Activated CD4-positive, alpha-beta T cell treated with anti-CD3 and anti-CD28 coated beads for 24 hours (primary cell): ENCODE measurements at places on chromosomes 4 and X.

GRCh38 chr4:26985873-26986272 is 125.2 kb downstream of the STIM2 start:
- DNase-seq = no peak

DNA sequence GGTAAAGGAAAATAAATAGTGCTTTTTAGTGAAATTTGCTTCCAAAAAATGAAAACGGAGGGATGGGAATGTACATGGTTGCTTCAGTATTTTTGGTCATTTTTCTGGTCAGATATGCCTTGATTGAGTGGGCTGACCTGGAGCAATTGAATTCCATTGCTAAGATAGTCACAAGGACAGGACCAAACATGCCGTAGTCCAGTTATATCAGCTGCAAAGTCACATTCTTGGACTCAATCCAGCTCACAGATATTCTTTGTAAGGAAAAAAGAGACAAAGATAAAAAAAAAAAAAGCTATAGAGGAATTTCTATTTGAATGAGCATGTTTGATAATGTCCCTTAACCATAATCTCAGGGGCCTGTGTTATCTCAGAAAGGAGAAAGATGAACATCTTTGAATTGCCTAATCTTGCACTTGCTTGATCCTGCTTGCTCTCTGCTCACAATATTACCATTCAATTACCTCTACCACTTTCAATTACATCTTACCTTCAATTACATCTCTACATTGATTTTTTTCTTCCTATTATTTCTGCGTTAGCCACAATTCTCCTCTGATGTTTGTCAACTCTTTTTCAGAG is 75.4 kb upstream of the PACRGL start:
- no peak for DNase-seq

DNA sequence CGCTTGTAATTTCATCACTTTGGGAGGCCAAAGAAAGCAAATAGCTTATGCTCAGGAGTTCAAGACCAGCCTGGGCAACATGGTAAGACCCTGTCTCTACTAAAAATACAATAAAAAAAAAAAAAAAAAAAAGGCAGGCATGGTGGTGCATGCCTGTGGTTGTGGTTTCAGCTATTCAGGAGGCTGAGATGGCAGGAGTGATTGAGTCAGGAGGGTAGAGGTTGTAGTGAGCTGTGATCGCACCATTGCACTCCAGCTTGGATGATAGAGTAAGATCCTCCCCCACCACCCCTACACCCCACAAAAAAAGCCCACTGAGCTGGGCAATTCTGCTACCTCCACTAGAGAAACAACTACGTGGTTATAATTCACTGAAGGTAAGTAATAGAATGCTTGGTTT is 118.8 kb upstream of the PCDH18 start:
- no peak for DNase-seq

GRCh38 chrX:111337067-111337637 is 66.9 kb upstream of the CAPN6 start:
- no peak for DNase-seq

- no peak for DNase-seq
Measured at GRCh38 chr4:53863158-53863557, 201.2 kb downstream of the CHIC2 start.

DNA sequence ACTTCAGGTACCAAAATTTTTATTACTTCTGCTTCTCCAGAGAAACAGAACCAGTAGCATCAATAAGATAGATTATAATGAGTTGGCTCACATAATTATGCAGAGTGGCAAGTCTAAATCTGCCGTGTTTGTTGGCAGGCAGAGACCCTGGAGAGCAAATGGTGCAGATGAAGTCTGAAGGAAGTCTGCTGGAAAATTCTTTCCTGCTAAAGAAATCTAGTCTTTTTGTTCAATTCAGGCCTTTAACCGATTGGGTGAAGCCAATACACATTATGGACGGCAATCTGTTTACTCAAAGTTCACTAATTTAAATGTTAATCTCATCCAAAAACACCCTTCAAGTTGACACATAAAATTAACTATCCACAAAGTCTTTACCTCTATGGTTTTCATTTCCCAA is 156.0 kb downstream of the TBX22 start:
- DNase-seq = no peak

DNA sequence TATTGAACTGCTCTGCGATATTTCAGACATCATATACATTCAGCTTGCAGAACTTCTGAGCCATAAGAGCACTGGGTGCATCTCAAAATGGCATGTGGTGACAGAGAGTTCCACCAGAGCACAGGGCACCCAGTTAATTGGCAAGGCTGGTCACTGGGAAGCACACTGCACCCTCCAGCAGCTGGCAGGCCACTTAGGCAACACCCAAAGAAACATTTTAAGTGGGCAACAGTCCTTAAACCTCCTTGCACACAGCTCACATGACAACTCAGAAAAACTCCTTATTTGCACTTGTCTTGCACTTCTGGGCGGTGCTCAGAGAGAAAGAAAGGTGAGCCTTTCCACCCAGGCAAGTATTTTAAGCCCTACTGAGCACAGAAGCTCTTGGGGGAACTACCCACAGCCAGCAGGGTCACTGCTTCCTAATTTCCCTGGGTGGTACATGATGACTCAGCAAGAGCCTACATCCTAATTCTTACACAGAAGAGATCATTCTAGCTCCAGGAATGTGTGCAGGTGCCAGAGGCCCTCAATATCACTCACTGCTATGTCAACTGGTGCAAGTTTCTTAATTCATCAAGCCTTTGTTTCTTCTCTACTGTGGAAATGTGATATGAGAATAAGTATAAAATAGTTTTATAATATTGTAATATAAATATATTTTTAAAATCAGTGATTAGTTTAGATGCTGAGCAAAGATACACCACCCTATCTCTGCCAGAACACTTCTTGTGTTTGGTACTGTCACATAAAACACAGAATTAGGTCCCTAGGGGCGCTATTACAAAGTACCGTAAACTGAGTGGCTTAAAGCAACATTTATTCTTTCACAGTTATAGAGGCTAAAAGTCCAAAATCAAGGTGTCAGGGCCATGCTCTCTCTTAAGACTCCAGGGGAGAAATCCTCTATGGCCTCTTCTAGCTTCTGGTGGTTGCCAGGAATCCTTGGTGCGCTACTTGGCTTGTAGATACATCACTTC is 155.1 kb upstream of the PPARGC1A start:
- no peak for DNase-seq

GRCh38 chr4:145061318-145061920 is 36.6 kb downstream of the ANAPC10 start:
- DNase-seq = no peak

DNA sequence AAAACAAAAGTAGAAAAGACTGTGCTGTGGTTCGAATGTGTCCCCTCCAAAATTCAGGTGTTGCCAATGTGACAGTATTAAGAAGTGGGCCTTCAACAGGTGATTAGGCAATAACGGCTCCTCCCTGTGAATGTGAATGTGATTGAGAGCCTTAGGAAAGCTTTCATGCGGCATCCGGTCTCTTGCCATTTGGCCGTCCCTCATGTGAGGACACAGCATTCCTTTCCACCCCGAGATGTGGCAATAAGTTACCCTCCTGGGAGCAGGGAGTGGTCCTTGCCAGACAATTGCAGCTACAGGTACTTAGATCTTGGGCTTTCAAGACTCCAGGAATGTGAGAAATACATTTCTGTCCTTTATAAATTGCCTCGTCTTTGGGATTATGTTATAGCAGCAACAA is 129.3 kb downstream of the CPEB2 start:
- DNase-seq = no peak

DNA sequence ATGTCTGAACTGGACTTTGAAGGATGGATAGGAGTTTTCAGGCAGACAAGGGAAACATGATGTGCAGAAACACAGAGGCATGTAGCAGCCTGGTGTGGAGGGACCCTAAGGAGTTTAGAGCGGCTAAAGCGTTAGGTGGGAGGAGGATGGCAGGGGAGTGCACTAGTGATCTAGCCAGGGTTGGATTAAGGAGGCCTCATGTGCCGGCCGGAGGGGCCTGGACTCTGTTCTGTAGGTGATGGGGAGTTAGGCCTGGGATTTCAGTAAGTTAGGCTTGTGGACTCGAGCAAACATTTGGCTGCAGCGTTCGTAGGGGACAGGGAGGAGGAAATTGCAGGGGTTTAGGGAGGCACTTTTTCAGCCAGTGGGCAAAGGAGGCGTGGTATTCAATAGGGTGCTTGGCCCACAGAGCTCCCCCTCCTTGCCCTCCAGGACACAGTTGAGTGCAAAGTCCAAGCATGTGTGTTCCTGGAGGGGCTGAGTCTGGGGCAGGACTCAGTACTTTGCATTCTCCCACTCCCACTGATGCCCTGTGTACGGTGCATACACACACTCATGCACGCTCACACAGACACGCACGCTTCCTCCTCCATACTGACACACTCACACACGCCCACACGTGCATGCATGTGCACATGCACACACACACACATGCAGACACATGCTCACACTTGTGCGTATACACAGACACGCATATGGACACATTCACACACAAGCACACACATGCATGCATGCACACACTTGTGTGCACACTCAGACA is 18.6 kb downstream of the PSAPL1 start:
- DNase-seq = no peak

- DNase-seq = no peak
Measured at GRCh38 chr4:54556587-54556986, 101.2 kb upstream of the KIT start.

DNA sequence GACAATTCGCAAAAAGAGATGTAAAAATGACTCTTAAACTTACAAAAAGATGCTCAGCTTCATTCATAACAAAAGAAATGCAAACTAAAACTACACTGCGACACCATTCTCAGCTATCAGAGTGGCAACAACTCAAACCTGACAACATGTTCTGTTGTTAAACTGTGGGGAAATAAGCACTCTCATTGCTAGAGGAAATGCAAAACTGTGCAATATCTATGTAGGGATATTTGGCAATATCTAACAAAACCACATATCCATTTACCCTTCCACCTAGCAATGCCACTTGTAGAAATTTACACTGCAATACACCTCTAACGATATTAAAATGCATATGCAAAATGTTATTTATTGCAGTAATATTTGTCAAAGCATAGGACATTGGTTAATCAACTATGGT is 78.3 kb upstream of the EGFL6 start:
- no peak for DNase-seq

GRCh38 chrX:8043121-8043520 is 115.9 kb upstream of the PNPLA4 start:
- no peak for DNase-seq

DNA sequence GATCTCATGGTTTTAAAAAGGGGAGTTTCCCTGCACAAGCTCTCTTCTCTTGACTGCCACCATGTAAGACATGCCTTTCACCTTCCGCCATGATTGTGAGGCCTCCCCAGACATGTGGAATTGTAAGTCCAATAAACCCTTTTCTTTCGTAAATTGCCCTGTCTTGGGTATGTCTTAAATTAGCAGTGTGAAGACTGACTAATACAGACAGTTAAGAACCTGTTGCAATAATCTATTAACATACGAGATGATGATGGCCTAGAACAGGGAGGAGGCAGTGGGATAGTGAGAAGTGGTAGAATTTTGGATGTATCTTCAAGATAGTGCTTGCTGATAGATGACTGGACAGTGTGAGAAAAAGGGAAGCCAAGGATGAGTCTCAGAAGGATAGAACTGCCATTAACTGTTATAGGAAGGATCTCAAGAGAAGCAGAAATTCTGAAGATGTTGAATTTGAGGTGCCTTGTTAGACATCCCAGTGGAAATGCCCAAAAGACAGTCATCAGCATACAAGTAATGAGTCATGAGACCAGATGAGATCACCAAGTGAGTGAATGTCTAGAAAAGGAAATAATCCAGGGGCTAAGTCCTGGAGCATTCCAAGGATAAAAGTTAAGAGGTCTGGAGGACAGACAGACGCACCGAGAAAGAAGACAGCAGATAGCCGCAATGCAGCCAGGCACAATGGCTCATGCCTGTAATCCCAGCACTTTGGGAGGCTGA is 38.8 kb upstream of the UGDH start:
- DNase-seq = no peak

- DNase-seq = no peak
Measured at GRCh38 chr4:55069248-55069647, 56.1 kb downstream of the KDR start.

DNA sequence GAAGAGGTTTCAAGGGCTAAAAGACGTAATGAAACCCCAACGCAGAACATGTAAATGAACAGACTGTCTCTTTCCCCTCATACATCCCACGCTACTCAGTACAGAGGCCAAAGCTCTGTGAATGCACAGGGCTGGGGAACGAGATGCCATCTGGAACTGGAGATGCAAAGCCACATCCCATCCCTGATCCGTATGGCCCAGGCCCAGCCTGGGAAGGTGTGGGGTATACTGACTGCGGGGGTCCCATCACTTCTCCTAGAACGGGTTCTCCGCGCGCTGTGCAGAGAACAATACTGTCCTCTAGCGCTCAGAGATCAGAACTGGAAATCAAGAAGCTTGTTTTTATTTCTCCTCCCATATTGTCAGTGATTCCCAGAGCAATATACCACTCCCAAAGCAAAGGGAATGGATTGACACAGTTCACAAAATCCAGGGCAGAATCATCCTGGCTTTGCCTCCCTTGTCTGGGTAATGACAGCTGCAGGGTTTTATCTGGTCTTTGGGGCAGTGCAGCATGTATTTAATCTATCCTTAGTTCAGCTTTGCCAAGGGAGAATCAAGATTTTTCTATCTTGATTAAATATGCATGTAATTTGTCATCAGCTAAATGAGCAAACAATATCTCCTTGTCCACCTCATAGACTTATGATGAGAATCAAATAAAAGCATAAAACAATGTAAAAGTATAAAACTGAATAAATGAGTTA is 47.3 kb upstream of the TLR3 start:
- no peak for DNase-seq

DNA sequence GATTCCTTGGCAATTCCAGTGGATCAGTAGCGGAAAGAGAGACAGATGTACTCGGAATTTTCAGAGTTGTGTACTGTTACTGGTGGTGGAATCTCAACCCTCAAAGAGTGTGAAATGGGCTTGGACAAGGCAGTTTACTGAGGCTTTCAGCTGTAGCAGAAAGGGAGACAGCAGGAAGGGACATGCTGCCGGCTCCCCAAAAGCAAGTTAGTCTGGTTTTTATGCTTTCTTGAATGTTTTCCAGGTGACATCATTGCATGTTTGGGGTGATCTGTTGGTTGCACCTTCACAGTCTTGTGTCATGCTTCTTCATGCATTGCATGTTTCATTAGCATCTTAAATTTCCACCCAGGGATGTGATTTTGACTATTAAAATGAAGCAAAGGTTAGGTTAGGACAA is 1282.2 kb downstream of the ADGRL3 start:
- no peak for DNase-seq

- DNase-seq = peak; percentile 9
Measured at GRCh38 chr4:76251441-76252270, at the start of gene FAM47E. TSS of gene FAM47E (plus strand) at chr4:76251721. CDS start at chr4:76251747, 26 bp downstream.

- DNase-seq = no peak
Measured at GRCh38 chr4:110250023-110250387, 51.6 kb upstream of the ELOVL6 start.

DNA sequence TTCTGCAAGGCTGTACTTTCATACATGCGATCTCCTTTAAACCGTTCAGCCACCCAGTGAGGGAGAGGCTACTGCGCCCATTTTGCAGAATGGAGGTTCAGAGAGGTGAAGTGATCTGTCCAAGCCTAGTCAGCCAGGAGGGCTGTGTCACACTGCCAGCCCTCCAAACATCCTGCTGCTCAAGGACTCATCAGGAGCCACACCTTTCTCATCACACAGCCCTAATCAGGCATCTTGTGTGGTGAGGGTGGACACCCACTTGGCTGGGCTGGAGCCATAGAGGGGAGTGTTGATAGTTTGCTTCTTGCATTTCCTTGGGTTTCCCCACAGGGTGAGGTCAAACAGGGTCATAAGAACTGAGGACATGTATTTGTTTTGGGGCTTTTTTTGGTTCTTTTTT is 5.4 kb upstream of the CXCR3 start:
- no peak for DNase-seq

- no peak for DNase-seq
Measured at GRCh38 chr4:78766650-78767049, 9.5 kb upstream of the BMP2K start.
